ENCODE measurements at places on chromosomes 2 and 18. TPM values are rescaled to one million over a fixed set of nuclear protein-coding genes. Genes with fewer than 3 reads are reported as not detected.

The CPO gene
- not detected for total RNA-seq

The RUFY4 gene
- 3.0 TPM for total RNA-seq

The POTEC gene
- total RNA-seq: not detected

The CFC1 gene
- not detected for total RNA-seq

The UGT1A1 gene
- total RNA-seq: not detected

The HOXD8 gene
- not detected for total RNA-seq

The GAREM2 gene
- total RNA-seq: 4.9 TPM

The LRRC30 gene
- total RNA-seq: not detected

The ELOA2 gene
- not detected for total RNA-seq

The NEU4 gene
- total RNA-seq: not detected

The MROH2A gene
- not detected for total RNA-seq

The FAM110C gene
- total RNA-seq: 0.68 TPM

The SLC4A5 gene
- 6.6 TPM for total RNA-seq

The UGT1A6 gene
- not detected for total RNA-seq

The DSG1 gene
- total RNA-seq: not detected

The G6PC2 gene
- not detected for total RNA-seq

The LOXL3 gene
- 0.42 TPM for total RNA-seq

The SCG2 gene
- total RNA-seq: not detected

The PDE6D gene
- 34.1 TPM for total RNA-seq

The EVX2 gene
- total RNA-seq: not detected

The C2orf66 gene
- total RNA-seq: 0.17 TPM

The SPR gene
- total RNA-seq: 0.60 TPM

The ABCB11 gene
- not detected for total RNA-seq

The LAPTM4A gene
- 31.8 TPM for total RNA-seq

The FANCL gene
- 16.4 TPM for total RNA-seq

The GPR55 gene
- total RNA-seq: 21.5 TPM

The NAT8 gene
- total RNA-seq: not detected

Data from activated naive CD8-positive, alpha-beta T cell treated with anti-CD3 and anti-CD28 coated beads, Interleukin-2, amount 10 ng/mL, durations not matched to agents 7 days and 5 days (primary cell).